Activated effector memory CD4-positive, alpha-beta T cell treated with Interleukin-2 at 50 U/mL for 16 hours (primary cell): ENCODE measurements at places on chromosomes 11 and 22.

GRCh38 chr22:47401976-47402770 lies 639.7 kb downstream of the TBC1D22A start:
- DNase-seq, result no peak

DNA sequence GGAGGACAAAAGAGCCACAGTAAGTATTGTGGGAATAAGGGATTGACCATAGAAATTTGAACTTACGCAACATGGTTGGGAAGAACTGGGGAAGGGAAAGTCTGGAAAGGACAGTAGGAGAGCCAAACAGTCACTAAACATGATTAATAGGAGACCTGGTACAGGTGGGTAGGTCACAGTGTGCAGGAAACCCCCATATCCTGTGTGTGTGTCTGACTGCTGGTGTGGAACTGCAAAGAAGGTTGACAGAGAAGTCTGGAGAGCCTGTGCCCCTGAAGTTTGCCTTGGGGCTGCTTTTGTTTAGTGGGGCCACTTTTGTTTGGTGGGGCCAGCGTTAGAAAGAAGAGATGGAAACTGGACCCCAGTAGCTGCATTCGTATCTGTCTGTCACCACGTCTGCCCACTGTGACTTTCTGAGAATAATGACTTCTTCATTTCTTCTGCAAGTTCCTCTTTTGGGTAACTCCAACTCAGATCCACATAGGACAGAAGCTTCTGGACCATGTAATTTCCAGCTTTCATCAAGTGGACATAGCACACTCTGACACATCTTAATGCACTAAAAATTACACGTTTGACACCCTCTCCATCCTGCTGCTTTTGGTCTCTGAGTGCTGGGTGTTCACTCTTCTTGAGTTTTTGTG lies 126.8 kb upstream of the RAG2 start:
- no peak for DNase-seq

- no peak for DNase-seq
Measured at GRCh38 chr22:25722223-25722622, 19.8 kb upstream of the MYO18B start.

DNA sequence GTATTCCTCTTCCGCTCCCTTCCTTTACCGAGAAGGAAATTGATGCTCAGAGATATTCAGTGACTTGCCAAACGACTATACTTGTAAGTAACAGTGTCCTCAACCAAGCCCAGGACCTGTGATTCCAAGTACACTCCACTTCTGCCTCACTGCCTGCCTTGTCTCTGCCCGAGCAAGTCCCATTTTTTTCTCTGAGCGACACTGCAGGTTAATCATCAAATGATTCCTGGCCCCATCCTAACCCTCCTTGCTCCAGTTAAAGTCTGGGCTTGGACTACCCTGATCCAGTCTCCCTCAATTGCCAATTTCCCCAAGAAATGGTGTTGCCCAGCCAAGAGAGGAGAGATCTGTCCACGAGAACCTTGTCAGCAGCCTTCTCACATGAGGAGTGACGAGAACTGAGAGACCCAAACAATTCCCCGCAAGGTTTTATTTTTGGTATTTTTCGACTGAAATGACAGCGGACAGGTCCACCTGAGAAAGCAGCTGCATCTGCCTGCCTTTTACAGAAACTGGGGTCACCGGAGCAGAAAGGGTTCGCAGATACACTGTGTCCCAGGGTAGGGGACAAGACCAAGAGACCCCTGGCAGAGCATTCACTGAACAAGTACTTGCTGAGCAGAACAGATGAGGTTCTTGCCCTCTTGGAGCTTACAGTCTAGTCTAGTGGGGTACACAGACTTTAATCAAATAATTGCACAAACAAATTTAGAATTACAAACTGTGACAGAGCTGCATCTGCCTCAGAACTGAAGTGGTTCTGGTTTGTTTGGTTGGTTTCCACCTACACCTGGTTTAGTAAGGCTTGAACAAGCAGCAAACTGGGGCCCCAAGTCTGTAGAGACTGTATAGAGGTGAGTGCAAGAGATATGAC lies 11.4 kb downstream of the POU2AF1 start:
- no peak for DNase-seq

DNA sequence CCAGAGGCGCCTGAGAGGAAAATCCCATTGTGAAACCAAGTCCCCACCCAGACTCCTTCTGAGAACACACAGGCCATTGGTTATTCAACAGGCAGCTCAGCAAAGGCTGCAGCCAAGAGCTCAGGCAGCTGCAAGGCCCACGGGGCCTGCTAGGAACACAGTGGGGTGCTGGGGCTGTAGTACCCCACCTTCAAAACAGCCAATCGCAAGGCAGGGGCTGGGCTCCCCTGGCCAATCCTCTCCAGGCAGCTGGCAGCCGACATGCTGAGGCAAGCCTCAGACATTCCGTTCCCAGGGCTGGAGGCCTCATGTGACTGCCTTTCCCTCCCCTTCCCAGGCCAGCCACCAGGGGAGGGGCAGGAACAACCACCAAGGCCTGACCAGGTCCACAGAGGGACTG lies 6.6 kb downstream of the PRODH start:
- DNase-seq, result no peak

- DNase-seq, result no peak
Measured at GRCh38 chr11:9210224-9210921, 54.8 kb downstream of the DENND5A start.

- DNase-seq, result no peak
Measured at GRCh38 chr22:45340323-45340722, 30.6 kb downstream of the FAM118A start.

DNA sequence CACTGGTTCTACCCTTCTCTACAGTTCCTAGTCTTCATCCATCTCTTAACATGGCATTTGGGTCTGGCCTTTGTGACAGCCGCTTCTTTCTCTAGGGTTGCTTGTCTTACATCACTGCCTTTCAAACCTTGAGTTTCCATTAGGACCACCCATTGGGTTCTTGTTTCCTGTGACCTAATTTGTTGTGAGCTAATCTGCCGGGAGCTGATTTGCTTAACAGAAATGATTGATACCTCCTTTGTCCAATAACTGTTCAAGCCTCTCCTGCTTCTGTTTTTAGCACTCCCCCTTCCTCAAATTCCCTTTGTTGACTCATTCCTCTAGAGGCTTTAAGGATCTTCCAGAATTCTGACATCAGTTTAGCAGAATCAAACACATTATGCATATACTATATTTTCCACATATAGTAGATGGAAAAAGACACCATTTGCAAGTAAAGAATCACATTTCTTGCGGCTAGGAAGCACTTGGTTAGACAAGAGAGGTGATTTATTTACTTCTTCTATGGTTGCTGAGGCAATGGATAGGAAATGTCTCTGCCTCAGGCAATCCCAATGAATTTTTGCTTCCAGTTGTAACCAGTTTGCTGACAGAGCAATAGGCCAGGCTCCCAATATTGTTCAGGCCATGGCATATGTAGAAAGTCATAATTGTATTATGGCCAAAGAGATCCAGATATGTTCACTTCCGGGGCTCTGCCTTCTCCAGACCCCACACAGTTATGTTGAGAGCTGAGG lies 130.7 kb downstream of the SNX19 start:
- no peak for DNase-seq

- DNase-seq, result no peak
Measured at GRCh38 chr11:18468961-18469360, 13.3 kb downstream of the LDHAL6A start.

DNA sequence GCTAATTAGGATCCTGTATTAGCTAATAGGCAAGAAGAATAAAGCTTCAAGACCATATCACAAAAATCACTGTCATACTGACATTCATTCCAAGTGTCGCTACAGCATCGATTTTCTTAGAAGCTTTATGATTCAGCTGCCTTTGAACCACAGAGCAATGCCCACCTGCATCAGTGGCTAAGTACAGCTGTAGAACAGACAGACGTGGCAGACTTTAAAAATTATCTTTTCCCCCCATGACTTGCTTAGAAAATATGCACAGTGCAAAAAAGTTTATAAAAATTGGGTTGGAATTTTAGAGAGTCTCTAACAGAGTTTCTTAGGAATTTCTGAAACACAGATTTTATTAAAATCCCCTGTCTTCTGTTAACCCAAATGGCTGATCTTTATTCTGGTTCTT lies 120.8 kb downstream of the CADM1 start:
- DNase-seq, result no peak

DNA sequence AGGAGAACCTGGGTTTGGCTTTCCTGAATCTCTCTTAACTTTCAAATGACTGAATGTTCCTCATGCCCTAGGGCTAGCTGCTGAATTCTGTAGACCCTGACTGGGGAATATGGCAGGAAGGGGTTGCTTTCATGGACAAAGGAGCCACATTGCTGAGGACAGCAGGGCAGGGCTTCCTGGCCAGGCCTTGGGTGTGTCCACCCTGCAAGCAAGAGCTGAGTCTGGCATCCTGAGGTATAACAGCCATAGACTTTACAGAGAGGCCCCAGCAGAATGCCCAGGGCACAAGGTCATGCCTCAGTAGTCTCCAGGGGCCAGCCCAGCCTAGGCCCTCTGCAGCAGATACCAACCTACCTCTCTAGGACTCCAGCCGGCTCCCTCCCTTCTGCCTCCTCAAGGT lies 102.2 kb upstream of the RAG2 start:
- no peak for DNase-seq

DNA sequence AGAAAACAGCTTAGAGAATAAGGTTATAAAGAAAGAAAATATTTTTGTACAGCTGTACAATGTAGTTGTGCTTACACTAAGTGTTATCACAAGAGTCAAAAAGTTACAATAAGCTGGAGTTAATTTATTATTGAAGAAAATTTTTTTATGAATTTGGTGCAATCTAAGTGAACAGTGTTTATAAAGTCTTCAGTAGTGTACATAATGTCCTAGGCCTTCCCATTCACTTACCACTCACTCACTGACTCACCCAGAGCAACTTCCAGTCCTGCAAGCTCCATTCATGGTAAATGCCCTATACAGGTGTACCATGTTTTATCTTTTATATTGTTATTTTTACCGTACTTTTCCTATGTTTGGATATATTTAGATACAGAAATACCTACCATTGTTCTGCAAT lies 34.7 kb downstream of the GDPD4 start:
- DNase-seq, result no peak

GRCh38 chr11:120612513-120613263 lies 101.1 kb downstream of the GRIK4 start:
- no peak for DNase-seq

GRCh38 chr11:8206251-8207079 lies 37.6 kb upstream of the RIC3 start:
- no peak for DNase-seq

GRCh38 chr22:44632541-44633396 lies 69.2 kb upstream of the PRR5 start:
- no peak for DNase-seq

GRCh38 chr22:36027579-36027934 lies 1.1 kb downstream of the RBFOX2 start:
- no peak for DNase-seq

DNA sequence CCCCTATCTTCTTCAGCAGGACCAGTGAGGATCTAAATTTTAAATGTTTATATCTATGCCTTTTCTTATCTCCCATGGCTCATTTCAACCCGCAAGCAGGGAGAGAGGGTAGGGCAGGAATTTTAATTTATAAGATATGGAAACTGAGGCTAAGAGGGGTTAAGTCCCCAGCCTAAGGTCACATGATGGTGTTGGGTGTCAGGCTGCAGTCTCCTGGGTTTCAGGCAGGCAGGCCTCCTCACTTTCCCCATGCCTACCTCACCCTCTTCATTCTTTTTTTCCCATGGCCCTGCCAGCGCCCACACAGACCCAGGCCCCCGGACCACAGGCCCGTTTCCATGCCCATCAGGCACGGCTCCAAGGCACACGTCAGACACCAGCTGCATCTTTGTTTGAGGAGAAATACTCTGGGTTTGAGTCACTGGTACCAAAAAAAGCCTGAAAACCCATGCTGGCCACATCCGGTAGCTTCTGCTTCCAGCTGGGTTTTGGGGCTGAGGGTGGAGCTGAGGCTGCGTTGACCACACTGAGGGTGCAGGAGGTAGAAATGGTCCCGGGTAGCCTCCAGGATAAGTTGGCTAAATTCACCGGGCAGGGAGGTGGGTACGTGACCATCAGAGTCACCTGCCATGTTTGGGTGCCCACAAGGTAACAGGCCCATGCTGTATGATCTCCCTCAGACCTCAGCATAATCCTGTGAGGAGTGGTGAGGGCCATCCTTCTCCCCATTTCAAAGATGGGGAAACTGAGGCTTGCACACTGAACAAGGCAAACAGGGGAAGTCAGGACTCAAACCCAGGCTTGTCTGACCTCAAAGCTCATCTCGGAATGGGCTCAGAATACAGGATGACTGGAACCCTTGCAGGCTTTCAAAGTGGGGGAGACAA lies 7.5 kb downstream of the CRYBB1 start:
- peak; percentile 32 for DNase-seq

DNA sequence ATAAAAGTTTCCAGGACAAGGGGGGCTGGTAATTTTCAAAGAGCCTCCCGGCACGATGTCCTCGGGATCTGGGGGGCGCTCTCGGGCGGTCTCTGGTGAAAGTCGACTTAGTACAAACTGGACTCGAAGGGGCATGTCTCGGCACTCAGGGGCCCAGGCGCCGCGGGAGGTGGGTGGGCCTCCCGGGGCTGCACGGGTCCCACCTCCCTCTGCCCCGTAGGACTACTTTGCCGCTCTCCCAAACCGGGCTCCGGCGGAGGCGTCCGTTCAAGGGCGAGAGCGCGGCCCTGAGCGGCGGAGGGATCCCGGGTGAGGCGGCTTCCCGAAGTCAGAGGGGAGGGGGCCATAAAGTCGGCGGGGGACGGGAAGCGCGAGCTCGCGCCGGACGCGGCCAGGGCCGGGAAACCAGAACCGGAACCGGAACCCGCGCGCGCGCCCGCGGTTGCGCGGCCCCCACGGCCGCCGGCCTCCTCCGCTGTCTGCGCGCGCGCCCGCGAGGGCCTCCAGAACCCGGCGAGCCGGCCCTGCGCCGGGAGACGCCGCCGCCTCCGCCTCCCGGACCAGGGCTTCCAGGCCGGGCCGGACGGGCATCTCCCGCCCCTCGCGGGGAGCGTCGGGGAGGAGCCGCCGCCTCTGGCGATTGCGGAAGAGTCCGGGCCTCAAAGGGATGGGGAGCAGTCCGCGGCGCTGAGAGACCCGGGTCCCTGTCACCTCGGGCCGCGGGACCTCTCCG lies at the start of gene ARHGEF12:
Gene ARHGEF12 (plus strand): TSS at position 506 of the 733 bp plus-strand sequence. CDS start 831 bp downstream, outside the sequence.
- peak; percentile 57 for DNase-seq

DNA sequence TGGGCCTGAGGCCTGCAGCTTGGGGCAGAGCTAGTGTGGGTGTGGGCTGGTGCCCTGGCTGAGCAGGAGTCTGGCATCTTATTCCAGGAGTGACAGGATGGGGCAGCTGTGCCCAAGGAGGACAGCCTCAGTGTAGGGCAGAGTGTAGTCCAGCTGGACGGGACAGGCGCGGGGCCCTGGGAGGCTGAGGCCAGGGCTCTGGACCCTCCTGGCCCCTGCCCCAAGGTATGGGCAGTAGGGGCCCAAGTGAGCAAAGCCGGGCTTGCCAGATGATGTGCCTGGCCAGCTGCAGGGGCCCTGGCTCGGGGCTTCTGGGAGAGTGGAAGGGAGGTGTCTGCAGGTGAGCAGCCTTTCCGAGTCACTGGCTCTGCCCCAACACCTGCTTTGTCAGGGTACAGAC lies 1190.9 kb downstream of the BRD1 start:
- no peak for DNase-seq

DNA sequence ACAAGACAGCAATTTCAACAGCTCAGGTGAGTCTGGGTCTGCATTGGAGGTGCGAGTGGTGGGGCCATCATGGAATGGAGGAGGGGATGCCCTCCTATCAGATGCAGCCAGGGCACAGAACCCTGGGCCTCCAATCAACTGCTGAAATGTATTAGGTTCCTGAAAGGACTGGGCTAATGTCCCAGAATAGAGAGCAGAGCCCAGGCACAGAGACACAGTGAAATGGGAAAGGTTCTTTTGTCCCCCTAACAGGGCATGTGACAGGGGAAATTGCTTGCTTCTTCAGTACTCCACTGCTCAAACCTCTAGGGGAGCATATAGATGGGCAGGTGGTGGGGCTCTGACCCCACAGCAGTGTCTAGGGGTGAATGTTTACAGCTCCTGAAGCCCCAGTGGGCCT lies 87.3 kb upstream of the CLPB start:
- DNase-seq, result no peak

GRCh38 chr22:31334329-31334728 lies 11.8 kb downstream of the PATZ1 start:
- no peak for DNase-seq
